Karpas-422 (cell line): ENCODE measurements at places on chromosomes 13 and 19.
A peak's percentile ranks its signal among the peaks of the same experiment; 100 is the strongest.

DNA sequence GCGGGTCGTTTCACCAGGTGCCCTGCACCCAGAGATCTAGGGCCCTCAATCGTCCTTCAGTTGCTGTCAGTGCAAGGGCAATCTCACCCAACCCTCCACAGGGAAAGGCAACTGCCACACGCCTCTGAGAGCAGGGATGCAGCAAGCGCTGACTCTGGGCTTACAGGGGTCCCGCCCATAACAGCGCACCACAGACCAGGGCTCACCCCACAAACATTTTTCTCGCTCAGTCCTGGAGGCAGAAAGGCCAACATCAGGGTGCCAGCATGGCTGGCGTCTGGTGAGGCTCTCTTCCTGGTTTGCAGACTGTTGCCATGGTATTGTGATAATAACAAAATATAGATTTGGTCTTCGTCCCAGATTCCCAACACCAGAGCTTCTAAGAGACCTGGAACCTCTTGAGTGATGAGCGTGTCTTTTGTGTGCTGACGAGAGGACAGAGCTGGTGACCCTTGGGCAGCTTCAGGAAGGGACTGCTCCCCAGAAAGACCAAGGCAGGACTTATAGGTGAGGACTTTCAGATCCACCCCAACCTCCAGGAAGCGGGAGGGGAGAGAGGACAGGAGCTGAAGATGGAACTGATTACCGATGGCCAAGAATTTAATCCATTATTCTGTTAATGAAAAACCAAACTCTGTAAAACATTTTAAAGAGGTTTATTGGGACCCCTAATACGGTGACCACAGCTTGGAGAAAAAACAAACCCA, 51.3 kb downstream of the C13orf46 start:
- no peak for DNase-seq

DNA sequence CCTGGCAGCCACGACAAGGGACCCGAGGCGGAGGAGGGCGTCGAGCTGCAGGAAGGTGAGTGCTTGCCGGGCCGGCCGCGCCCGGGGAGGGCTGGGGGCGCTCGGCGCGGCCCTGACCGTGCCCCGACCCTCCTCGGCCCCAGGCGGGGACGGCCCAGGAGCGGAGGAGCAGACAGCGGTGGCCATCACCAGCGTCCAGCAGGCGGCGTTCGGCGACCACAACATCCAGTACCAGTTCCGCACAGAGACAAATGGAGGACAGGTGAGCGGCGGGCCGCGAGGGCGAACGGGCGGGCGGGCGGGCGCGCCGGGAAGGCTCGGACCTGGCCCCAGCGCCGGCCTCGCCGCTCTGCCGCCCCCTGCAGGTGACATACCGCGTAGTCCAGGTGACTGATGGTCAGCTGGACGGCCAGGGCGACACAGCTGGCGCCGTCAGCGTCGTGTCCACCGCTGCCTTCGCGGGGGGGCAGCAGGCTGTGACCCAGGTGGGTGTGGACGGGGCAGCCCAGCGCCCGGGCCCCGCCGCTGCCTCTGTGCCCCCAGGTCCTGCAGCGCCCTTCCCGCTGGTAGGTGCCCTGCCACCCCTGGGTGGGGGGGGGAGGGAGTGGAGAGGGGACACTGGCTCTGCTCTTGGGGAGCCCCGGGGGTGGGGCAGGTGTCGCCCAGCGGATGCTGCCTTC, 816 bp downstream of the USF2 start:
- DNase-seq = peak; percentile 89

DNA sequence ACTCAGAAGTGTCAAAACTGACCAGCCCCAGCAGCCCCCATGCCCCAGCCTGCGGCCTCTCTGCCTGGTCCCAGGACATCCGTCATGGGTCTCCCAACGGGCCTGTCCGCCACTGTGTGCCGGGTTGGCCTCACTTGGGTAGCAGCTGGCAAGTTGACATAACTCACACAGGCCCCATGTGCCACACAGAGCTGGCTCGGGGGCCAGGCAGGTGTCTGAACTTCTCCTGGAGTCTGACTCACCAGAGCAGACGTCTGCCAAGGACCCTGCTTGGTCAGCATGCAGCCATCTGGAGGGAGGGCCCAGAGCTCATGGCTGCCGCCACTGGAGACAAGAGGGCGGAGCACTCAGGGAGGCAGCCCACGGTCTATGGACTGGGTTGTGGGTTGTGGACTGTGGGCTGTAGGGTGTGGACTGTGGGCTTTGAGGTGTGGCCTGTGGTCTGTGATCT, 32.0 kb upstream of the TMEM255B start:
- DNase-seq = no peak

GRCh38 chr13:69641773-69642172, 465.9 kb upstream of the ATXN8OS start:
- no peak for DNase-seq

GRCh38 chr13:102703726-102704035, 8.8 kb upstream of the METTL21C start:
- no peak for DNase-seq

- DNase-seq = no peak
Measured at GRCh38 chr19:58183817-58184215, 955 bp downstream of the ZNF274 start.

GRCh38 chr19:17202249-17202648, 12.9 kb upstream of the USE1 start:
- peak; percentile 80 for DNase-seq

DNA sequence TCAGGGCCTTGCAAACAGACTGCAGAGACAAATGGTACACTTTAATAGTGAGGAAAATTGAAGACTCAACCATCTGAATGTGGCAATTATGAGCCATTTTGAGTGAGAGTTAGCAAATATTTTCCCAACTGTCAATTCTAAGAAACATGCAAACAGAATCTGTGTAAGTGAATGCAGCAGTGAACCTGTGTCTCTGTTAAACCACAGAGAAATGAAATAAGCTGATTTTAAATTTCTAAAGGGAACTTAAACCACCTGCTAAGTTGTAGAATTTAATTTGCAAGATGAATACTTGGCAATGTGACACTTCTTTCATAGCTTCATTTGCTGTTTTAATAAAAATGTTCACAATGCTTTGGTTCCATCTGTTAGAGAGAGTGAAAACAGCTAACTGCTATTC, 42.0 kb upstream of the TDRD3 start:
- no peak for DNase-seq

- no peak for DNase-seq
Measured at GRCh38 chr19:54201172-54201701, 579 bp downstream of the RPS9 start.

DNA sequence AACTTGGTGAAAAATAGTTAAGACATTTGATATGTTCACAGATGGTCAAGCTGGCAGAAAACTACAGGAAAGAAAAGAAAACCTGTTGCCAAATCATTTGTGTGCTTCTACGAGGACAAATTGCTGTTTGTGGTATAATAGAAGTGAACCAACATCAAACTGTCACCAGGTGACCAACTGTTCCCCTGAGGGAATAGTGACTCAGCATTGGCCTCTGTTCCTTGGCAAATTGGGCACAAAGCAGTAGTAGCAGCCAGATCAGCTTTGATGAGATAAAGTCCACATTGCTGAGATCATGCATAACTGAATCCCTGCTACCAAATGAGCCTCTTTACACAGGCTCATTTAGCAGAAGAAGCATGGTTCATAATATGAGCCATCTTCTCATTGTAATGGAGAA, 103.5 kb downstream of the POSTN start:
- DNase-seq = no peak

GRCh38 chr13:32408296-32409000, 19.5 kb downstream of the N4BP2L1 start:
- DNase-seq = no peak
